ENCODE measurements at places on chromosomes 11 and 22.

DNA sequence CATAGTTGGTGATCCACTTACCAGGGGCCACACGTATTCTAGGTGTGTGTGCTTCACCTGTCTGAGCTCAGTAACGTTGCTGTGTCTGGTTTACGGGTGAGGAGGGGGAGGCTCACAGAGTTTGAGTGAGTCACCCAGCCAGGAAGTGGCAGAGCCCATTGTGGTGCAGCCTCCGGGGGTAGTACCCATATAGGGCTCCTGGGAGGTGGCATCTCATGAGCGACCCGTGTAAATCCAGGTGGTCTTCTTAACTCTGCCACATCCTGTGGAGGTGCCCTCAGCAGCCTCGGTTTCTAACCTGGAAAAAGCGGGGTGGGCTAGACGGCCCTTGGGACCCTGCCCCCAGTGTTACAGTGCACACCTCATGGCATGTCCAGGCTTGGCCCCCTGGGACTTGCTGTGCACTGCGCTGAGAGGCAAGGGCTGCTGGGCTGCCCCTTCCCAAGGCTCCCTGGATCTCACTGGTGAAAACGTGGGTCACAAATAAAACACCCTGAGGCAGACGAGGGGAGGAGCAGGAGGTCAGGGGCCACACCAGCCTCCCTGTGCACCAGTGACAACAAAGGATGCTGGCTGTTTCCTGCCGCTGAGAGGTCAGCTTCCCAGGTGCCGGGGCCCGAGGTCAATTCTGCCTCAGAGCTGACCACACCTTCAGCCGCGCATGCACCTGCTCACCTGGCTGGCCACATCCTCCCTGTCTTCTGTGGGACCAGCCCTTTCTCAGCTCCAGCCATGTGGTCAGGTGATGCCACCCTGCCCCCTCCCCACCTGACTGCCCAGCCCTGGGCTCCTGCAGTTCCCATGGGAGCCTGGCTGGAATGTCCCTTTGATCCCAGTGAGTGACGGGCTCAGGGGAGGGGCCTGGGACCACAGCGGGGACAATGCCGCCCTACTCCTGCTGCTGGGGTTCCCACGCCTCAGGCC, 305.1 kb downstream of the CTTN start:
- DNase-seq, result no peak

DNA sequence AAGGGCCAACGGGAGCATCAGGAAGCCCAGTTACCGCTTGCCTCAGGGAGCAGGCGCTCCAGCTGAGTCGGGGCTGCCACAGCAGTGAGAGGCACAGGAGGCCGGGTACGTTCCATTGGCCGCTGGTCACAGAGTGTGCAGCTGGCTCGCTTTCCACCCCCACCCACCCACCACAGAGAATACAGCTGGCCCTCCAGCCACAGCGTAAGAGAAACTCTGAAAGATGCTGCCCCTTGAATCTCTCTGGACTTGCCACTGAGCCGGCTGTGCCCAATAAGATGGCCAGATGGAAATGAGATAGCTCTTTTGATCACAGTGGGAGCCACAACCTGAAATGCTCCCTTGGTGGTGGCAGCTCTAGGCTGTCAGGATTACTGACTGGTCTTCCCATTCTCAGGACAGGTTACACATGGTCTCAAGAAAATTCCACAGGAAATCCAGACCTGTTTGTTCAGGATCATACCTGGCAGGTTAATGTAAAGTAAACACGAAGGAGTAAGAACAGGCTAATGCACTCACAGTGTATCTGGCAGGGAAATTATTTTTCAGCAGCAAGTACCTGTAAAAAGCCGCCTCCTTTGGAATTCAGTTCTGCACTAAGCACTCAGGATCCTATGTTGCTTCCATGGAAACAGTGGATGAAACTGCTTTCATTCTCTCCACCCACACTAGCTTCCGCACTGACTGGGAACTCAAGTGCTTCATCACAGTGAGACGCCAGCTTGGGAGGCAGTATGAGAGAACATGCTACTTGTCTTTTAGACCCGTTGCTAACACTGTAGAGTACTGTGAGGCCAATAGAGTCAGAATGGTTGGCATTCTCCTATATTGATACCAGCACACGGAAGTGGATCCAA, 16.5 kb downstream of the SIAE start:
- no peak for DNase-seq

DNA sequence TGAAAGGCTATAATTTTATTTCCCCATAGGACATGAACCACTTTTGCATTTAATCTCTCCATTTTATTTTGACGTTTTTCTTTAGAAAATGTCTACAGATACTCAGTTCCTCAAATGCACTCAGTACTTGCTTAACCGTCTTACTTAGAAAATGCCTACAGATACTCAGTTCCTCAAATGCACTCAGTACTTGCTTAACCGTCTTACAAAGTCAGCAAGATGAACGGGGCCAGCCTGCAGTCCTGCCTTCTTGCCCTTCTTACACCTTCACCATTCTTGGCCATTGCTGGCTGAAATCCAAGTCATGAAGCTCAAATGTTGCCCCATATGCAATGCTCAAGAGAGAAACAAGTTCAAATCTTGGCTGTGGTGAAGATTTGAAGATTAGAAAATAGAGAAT, 34.1 kb downstream of the CSNK2A3 start:
- no peak for DNase-seq

DNA sequence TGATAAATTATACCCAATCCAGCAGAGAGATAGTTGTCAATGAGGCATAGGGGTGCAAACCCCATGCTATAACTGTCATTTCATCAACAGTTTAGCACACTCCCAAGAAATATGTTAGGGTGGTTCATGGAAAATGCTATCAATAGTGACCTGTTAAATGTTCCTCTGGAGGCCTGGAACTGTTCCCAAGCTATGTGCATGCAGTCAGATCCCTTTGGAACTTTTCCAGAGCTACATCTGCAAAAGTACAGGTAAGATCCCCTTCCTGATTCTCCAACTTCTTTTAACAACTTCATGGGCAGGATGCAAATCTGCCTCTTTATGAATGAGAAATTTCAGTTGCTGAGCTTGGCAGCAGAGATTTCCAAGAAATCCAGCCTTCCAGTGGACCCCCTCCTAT, 27.2 kb downstream of the ABTB2 start:
- no peak for DNase-seq

GRCh38 chr11:68694431-68695297, 10.3 kb downstream of the GAL start:
- no peak for DNase-seq
